ENCODE measurements at places on chromosomes 3 and 15.
A peak's percentile ranks its signal among the peaks of the same experiment; 100 is the strongest.

DNA sequence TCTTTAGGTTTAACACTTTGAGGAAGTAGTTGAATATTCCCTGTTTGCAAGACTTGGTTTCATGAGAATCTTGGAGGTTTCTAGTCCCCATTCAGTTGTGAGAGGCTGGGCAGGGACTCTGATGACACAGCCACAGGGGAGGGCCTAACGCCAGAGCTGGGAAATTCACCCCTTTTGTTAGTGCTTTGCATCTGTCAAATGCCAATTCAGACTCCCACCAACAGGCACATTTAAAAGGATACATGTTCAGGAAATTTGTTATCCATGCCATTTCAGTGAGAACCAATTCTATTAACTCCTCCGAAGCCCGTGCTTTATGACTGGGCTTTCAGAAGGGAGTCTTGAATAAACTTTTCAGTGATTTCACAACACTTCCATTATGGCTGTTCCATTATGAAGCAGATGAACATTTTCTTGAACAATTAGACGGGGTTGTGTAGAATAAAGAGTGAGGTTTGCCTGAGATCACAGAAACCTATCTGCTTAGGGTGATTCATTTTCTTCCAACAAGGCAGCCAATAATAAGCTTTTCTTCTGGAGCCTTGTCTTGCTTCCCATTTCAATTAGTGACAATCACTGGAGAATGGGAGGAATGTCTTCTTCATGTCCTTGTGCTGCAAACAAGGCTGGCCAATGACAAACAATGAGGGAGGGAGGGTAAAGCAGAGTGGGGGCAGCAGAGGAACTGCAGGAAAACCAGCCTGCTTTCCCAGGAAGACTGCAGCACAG lies 90.6 kb downstream of the SOX14 start:
- no peak for DNase-seq

DNA sequence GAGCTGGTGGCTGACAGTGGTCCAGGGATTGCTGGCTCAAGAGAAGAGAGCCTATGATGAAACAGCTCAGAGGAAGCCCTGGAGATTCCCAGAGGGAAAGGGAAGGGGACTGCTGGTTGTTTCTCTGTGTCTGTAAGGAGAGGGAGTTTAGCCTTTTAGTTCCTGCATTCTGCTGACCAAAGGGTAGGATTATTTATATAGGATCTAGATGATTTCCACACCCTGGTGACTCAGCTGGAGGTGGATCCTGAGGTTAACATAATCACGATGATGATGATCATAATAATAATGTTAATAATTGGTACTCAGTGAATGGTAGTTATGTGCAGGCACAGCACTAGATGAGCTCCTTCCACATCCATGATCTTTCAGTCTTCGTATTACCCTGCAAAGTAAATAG lies 144.9 kb downstream of the EPHB1 start:
- no peak for DNase-seq

GRCh38 chr3:61442696-61443095 lies 118.7 kb upstream of the PTPRG start:
- no peak for DNase-seq

GRCh38 chr3:64945171-64945729 lies 257.4 kb upstream of the ADAMTS9 start:
- DNase-seq, result no peak

DNA sequence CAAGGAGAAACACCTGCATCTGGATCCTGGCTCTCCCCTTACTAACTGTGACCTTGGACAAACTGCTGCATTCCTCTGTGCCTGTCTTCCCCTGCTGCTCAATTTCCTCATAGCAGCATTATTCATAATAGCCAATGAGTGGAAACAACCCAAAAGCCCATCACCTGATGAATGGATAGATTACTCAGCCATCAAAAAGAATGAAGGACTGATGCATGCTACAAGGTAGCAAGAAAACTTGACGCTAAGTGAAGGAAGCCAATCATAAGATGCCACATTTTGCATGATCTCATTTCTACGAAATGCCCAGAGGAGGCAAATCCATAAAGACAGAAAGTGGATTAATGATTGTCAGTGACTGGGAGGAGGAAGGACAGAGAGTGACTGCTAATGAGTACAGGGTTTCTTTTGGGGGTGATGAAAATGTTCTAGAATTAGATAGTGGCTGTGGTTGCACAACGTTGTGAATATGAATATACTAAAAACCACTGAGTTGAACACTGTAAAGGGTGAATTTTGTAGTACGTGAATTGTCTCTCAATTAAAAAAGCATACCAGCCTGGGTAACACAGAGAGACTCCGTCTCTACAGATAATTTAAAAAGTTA lies 11.2 kb downstream of the IGDCC4 start:
- DNase-seq, result no peak

DNA sequence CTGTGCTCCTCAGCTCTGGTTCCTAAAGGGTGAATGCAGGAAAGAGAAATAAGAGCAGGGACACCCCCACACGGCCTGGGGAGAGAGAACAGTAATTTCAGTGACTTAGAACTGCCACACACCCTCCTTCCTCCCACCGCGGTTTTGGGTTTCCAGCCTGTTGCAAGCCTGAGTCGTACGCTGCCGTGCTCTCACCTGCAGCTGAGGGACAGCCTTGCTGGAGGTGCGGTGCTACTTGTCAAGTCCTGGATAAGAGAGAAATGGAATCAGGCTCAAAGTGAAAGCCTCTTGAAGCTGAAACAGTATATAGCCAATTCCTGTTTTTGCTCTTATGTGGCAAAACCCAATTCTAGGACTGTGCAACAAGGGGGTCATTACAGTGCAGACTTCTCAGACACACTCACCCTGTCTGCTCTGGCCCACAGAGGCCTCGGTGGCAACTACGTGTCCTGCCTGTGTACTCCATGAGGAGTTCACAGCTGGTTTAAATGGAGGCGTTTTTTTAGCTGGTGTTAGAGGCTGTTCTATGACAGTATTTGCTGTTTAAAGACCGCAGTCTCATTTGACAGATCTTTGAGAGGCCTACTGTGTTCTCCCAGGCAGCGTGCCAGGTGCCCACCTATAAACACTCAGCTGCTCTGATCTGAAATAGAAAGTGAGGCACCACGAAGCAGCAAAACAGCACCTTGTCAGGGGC lies 42.9 kb downstream of the TBC1D2B start:
- no peak for DNase-seq

DNA sequence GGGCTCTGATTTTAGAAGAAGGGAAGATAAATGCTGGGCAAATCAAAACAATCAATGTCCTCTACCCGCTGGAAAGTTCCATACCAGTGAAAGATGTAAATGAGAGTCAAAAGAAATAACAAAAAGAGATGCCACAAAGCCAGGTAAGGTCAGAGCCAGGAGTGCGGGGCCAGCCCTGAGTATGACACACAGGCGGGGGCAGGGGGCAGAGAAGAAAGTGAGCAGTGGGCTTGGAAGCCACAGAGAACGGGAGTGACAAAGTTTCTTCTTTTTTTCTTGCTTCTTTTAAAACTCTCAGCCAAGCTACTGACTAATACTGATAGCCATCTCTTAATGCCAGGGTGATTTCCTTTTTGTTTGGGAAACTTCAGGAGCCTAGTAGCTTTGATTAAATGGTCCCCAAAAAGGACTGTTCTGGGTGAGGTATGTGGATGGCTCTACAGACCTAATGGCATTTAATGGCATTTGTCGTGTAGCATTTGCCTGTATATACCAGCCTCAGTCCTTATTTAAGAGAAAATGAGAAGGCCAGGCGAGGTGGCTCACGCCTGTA lies 23.1 kb upstream of the TSEN2 start:
- DNase-seq, result no peak

GRCh38 chr3:63819151-63819398 lies at the start of gene C3orf49:
TSS of gene C3orf49 (plus strand) at chr3:63819299. CDS start at chr3:63819472, 173 bp downstream.
- no peak for DNase-seq

- no peak for DNase-seq
Measured at GRCh38 chr3:124257336-124257864, 265.5 kb upstream of the ROPN1 start.

- no peak for DNase-seq
Measured at GRCh38 chr3:98812851-98813374, 49.8 kb downstream of the ST3GAL6 start.

- DNase-seq, result peak; percentile 9
Measured at GRCh38 chr3:72446218-72447058, 401.8 kb downstream of the SHQ1 start.

- DNase-seq, result no peak
Measured at GRCh38 chr3:15264486-15264885, 58.4 kb downstream of the CAPN7 start.

DNA sequence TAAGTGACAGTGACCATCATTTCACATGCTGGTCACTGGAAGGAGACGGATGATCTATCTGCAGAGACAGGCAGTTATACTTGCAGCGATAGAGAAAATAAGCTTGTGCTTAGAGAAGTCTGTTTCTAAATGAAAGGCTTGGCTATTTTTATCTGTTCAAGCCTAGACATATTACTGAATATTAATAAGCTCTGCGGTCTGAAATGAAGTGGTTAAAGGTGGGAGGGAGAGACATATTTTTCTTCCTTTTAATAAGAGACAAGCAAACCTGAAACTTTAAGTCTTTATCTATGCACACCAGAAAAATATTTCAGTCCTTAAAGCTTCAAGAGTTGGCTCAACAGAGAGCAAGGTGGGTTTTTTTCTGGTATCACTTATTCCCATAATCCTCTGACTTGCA lies 99.0 kb downstream of the CD200R1L start:
- DNase-seq, result no peak

DNA sequence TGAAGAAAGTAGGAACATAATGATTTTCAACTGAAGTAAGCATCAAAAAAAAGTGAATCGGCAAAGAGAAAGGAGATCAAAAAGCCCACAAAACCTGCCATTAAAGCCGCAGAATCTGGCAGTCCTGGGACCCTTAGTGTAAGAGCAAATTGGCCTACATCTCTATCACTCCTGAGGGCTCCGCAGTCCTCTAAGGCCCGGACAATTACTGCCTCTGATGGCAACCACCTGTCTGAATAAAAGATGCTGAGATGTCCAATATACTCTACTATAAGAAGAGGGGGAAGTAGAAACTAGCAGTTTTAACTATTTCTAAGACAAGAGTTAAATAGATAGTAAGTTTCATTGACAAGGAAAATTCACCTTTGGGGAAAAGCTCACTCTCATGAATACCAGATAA lies 20.3 kb downstream of the WDR72 start:
- DNase-seq, result no peak

GRCh38 chr3:13932578-13933295 lies 52.9 kb upstream of the WNT7A start:
- DNase-seq, result no peak

DNA sequence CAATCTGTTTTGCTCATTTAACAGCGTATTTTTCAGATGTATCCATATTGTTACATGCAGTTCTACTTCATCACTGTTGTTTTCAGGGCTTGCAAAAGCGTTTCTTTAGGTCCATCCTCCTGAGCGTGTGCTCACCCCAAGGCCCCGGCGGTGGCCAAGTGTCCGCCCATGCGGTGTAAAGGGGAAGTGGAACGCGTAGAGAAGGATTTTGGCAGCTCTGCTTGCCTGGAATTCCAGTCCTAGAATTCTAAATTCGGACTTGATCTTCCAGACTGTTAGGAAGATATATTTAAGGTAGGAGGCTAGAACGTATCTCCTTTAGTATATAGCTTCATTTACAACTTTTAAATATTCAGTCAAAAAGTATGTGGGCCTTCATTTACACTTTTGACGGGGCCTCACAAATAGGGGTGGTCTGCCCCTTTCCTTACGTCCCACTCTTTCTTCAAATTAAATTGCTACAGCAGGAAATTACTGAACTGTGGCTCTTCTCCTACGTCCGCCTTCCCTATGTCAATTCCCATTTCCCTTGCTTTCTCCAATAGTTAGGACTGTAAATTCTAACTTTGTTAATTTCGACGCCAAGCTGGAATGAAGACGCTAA lies 609 bp upstream of the TBC1D23 start:
- DNase-seq, result peak; percentile 41

DNA sequence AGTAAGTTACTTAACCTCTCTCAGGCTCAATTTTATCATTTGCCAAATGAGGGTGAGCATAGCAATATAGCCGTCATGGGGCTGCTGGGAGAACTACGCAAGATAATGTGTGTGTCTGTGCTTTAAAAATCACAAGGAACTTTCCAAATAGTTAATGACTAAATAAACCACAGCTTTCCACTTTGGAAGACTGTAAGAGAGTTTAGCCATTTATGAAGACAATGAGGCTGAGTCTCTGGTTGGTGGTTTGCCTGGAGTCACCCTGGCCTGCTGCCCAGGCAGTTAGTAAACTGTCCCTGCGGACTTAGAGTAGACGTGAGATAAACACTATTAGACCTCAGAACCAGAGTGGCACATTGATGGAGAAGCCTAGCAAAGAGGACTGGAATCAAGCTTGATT lies 357.7 kb downstream of the CLSTN2 start:
- DNase-seq, result peak; percentile 3

DNA sequence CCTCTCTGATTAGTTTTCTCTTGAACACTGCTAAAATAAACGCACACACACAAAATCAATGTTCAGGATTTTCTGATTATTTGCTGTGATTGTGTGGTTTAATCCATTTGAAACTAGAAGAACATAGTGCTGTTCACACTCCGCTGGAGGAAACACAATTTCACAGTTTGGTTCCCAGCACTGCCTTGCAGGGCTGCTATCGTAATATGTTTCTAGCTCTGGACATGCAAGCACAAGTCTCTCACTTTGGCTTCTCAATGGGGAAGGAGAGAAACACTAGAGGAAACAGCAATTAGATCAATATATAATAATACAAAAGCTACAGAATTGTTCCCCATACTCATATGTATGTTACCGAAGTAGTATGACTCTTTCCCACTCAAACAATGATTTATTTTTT lies 299.5 kb downstream of the NSUN3 start:
- no peak for DNase-seq

GRCh38 chr3:53161820-53162671 lies 1.0 kb downstream of the PRKCD start:
- DNase-seq, result no peak

DNA sequence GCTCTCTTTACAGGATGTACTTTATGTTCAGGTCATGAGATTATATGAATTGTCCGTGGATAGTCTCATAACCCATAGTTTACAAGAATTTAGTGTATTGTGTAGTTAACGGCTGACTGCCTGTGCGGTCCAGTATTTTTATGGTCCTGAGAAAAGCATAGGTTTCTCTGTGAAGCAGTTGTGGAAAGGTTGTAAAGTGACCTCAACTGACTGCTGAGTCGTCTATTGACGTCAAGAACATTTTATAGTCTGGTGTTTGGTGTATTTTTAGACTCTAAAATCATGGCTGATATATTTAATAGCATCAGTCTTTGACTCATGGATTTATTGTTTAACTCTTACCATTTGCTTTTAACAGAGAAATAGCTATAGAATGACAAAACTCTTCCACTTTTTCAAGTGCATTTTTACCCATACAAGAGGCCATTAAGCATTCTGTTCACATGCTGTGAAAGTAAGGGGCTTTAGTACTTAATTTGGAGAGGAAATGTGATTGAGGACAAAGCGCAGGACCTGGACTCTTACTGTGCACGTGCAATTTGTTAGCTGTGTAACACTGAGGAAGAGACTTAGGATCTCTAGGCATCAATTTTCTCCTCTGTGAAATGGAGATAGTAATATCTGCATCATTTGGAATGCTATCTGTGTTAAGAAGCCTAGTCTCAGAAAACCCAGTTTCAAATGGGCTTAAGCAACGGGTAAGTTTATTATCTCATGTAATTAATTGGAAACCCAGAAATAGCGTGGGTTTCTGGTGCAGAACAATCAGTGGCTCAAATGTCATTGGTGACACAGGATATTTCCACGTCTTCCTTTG lies 240.8 kb downstream of the NFKBIZ start:
- no peak for DNase-seq
